Type B pancreatic cell (in vitro differentiated cells): ENCODE measurements at places on chromosomes 12 and 14. TPM values are rescaled to one million over a fixed set of nuclear protein-coding genes. Genes with fewer than 3 reads are reported as not detected.

DNA sequence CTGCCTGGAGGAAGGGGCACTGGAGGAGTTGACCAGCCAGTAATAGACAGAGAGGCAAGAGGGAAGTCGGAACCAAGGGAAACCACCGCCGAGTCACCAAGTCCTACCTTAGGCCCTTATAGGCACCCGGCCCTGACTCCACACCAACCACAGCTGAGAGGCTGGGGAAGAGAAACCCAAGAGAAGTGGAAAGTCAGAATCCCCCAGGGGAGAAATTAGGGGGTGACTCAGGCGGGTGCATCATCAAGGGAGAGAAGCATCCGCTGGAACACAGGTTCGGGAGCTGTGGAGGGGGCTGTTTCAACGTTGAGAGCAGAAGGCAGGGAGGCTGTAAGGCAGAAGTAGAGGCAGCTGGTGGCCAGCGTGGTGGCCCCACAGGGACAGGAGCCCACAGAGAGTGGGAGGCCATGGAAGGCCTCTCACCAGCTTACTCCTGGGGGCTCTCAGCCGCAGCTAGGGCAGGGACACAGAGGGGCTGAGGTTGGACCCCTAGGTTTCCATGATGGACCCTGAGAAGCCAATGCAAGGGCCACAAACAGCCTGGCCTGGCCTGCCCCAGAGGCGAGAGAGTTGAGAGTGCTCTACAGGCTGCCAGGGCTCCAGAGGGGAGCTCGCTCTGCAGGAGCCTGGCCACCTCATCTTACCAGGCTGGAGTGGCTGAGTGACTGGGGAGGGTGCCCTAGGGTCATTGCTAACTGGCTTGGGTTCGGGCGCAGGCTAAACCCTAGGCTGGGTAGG is 1.4 kb upstream of the TRMT61A start:
- no peak for DNase-seq

DNA sequence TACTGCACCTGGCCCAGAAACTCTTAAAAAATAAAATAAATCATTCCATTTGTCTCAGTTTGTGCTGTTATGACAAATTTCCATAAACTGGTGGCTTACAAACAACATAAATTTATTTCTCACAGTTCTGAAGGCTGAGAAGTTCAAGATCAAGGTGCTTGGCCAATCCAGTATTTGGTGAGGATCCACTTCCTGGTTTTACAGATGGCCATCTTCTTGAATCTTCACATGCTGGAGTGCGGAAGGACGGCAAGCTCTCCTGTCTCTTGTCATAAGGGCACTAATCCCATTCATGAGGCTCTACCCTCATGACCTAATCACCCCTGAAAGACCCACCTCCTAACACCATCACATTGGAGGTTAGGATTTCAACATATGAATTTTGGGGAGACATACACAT is 29.9 kb upstream of the MYBPC1 start:
- DNase-seq: no peak

- DNase-seq: no peak
Measured at GRCh38 chr12:12890543-12891079, 751 bp upstream of the GPRC5A start.

GRCh38 chr12:65168681-65169319 is 583 bp upstream of the LEMD3 start:
- DNase-seq: no peak

The DNAJC22 gene
- total RNA-seq: 3.6 and 5.0 TPM in 2 replicates

The RHOJ gene
- total RNA-seq: 0.17 and 16.3 TPM in 2 replicates

The LTB4R2 gene
- 6.5 and 9.4 TPM in 2 replicates for total RNA-seq

The SLCO1B1 gene
- 0.36 TPM in 1 of 2 replicates, not detected in the other for total RNA-seq
